Activated CD4-positive, alpha-beta T cell treated with anti-CD3 and anti-CD28 coated beads, Interleukin-2, amount 50 U/mL, for 4 hours (primary cell): ENCODE measurements at places on chromosomes 5 and 9.

GRCh38 chr5:56918054-56918453, 8.7 kb downstream of the SETD9 start:
- DNase-seq: no peak

DNA sequence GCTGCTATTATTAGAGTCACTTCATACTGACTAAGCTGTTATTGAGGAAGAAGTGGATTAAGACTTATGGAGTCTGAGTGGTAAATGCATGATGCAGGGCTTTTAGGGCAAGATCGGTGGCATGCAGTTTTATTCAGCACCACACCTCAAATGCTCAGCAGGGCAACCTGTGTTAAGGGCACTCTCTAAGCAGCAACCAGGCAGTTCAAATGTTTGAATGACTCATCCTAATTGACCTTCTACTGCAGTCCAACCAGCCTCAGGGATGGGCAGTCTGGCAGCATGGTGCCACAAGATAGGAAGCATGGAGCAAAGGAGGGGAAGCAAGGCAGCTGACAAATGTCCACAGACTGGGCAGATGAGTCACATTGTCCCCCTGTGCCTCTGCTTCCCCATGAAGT, 80.2 kb upstream of the MIER3 start:
- DNase-seq: no peak

- no peak for DNase-seq
Observed at GRCh38 chr5:39132792-39133191, 58.6 kb upstream of the RICTOR start.

DNA sequence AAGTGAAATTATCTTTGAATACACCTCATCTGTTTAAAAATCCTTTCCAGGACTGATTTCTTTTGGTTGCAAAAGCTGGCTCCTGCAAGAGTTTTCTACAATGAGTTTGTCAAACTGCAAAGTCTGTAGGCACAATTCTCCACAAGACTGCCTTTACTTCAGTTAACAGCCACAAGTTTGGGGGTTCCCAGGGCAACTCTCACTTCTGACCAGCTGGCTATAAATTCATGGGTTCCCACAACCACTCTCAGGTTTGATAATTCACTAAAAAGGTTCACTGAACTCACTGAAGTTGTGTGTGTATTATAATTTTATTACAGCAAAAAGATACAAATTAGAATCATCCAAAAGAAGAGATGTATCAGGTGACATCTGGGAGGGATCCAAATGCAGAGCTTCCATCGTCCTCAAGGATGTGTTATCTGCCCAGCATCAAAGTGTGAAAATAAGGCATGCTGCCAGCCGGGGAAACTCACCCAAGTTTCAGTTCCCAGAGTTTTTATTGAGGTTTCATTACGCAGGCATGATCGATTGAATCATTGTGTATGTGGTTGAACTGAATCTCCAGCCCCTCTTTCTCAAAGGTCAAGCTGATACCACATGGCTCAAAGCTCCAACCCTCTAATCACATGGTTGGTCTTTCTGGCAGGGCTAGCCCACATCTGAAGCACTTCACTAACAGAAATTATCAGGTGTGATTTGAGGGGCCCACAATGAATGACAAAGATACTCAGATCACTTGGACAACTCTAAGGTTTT, 19.0 kb upstream of the PSIP1 start:
- DNase-seq: no peak

GRCh38 chr5:174003795-174004194, 14.8 kb downstream of the C5orf47 start:
- DNase-seq: no peak

GRCh38 chr5:74460694-74461093, 179.8 kb downstream of the ENC1 start:
- DNase-seq: no peak

- no peak for DNase-seq
Observed at GRCh38 chr5:1468629-1469527, 23.6 kb upstream of the SLC6A3 start.

DNA sequence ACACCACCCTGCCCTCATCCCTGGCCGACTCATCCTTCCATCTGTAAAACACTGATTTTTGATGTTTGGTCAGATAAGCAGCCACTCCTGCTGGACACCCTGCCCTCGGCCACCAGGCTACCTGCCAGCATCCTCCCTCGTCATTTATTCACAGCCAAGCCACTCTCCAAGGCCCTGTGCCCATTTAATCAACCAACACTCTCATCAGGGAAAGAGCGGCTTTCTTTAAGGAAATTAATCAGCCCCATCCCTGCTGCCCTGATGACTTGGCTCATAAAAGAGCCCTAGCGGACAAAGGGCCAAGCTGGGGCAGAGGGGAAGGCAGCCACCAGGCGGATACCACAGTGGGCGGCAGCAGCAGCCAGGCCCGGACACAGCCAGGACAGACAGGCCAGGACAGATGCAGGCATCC, 52.4 kb downstream of the GOLM1 start:
- DNase-seq: no peak

DNA sequence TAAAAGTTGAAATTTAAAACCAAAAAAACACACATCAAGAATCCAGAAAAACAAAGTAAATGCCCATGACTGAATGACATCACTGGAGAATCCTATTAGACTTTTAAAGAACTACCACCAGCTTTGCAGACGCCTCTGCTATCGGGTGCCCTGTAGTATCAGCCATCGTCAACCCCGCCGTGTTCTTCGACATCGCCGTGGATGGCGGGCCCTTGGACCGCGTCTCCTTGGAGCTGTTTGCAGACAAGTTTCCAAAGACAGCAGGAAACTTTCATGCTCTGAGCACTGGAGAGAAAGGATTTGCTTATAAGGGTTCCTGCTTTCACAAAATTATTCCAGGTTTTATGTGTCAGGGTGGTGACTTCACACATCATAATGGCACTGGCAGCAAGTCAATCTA, 201.9 kb downstream of the DMAC1 start:
- no peak for DNase-seq

DNA sequence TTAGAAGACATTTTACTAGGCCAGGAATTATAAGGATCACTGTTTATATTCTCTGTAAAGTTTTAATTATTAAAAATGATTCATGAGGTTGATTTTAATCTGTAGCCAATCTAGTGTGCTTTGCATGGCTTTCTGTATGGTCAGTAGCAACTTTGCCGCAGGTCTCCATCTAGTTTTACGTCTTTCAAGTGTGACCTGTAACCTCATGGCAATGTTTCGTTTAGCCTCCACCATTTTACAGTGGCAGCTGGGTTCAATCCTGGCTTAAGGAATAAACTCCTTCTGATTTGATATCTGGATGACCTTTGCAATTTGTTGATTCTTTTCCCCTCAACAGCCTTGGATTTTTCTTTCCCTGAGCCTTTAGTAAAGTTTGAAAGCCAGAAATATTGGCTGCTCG, 434.5 kb upstream of the CDH9 start:
- DNase-seq: no peak

- no peak for DNase-seq
Observed at GRCh38 chr5:1772634-1773033, 27.0 kb downstream of the MRPL36 start.

DNA sequence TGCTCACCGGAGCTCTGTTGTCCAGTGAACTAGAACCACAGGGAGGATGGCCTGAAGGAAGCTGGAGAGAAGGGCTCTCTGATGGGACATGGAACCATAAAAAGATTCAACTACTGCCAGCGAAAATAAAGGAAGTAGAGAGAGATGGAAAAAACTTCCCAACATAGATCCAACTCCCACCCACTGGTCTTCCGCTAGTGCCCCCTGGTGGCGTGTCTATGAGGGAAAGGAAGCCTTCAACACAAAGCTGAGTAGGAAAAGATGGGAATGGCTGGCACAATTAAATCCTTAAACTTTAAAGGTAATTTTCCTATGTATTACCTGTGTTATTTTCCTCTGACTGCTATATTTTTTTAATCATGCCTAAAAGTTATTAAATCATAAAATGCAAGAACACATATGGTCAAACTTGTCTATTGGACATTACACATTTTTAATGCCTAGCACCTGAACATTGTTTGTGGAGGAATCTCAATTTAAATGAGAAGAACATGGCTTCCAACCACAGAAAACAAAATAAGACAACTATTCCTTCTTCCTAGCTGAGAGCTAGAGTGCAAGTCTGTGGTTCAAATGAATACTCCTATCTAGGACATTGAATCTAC, 51.5 kb downstream of the CEP120 start:
- DNase-seq: peak; percentile 5

DNA sequence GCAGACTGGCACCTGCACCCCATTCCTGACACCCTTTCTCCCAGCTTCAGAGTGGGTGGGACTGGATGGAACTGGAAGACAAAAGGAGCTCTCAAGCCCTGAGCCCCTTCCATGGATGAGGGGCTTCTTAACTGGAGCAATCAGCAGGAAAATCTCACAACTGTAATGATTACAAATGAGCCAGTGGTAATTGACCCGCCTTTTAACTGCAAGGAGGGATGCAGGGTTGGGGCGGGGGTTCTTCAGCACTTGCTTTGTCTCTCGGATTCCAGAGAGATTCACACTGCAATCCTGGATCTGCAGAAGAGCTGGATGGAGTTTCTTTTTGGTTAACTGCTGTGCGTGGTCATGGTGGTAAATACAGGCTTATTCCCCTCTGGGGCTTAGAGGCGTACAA, 160.1 kb upstream of the SHB start:
- DNase-seq: no peak

DNA sequence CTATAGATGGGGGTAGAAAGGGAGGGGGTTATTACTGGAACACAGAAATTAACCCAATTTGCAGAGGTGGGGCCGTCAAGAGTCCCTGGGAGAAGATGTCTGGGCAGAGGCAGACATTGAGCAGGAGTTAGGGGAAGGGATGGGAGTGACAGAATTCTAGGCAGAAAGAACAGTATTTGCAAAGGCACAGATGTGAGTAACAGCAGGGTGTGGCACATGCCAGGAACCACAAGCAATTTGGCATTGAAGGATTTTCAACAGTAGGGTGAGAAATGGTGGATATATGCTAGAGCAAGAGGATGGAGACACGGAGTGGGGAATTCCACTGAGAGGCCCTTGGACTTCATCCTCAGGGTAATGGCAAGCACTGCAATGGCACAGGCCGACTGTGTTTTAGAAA, 71.6 kb upstream of the FRRS1L start:
- no peak for DNase-seq

GRCh38 chr5:119743927-119744326, 114.6 kb downstream of the FAM170A start:
- DNase-seq: no peak
